ENCODE measurements at places on chromosomes 3 and 15.

- DNase-seq, result no peak
Observed at GRCh38 chr3:79246875-79247724, 520.7 kb downstream of the ROBO1 start.

- DNase-seq, result no peak
Observed at GRCh38 chr3:123728014-123728413, 143.2 kb upstream of the HACD2 start.

DNA sequence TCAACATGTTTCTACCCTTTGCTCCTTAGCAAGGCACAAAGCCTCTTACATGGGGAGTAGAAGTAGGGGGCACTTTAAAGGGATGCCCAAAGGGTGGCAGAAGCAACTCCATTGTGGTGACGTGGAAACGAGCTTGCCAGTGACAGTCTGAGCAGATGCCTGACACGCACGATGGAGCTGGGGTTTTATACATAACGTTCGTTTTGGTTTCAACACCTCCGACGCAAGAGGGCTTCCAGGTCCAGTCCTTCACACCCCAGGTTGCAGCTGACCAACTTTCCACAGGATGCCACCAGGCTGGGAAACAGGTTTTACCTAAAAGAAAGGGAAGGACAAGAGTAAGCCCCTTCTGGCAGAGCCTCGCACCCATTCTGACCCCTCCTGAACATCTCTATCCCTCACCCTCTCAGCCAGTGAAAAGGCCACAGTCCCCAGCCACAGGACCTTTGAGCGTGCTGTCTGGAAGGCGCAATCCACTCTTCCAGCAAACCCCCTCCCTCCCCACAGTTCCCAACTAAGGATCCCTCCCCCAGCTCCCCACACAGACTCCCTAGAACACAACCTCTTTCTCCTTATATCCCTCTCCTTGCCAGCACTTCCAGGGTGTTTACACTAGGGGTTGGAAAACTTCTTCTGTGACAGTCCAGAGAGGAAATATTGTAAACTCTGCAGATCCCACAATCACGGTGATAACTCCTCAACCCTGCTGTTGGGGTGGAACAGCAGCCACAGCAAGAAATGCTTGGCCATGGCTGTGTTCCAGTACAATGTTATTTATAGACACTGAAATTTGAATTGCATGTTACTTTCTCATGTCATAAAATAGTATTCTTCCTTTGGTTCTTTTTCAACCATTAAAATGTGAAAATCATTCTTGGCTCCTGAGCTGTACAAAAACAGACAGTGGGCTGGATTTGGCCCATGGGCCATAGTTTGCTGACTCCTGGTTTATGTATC, 36.2 kb downstream of the FAM174B start:
- no peak for DNase-seq

- peak; percentile 66 for DNase-seq
Observed at GRCh38 chr3:23664459-23664858, 141.3 kb upstream of the UBE2E1 start.

- DNase-seq, result no peak
Observed at GRCh38 chr3:21704796-21705195, 46.2 kb downstream of the ZNF385D start.

- peak; percentile 25 for DNase-seq
Observed at GRCh38 chr15:85671156-85671555, 123.6 kb downstream of the KLHL25 start.

DNA sequence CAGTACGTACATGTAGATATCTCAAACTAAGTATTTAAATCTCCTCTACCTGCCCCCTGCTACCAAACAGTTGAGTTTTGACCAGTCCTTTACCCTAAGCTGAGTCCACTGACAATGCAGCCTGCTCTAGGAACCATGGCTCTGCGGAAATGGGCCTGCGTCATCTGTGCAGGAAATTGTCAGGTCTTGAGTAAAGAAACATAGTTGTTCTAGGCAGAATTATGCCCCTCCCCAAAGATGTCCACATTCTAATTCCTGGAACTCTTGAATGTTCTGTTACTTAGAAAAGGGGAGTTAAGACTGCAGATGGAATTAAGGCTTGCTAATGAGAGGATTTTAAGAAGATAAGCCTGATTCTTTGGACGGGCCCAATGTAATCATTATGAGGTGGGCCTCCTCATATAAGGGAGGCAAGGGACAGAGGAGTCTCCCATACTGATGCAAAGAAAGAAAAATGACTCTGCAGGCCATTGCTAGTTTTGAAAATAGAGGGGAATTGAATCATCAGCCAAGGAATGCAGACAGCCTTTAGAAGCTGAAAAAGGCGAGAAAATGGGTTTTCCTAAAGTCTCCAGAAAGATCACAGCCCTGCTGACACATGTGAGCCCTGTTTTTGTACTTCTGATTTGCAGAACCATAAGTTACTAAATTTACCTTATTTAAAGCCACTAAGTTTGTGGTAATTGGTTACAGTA, 5.5 kb upstream of the VGLL3 start:
- DNase-seq, result no peak

GRCh38 chr3:110995461-110996231, 76.0 kb upstream of the NECTIN3 start:
- DNase-seq, result peak; percentile 68

- DNase-seq, result no peak
Observed at GRCh38 chr3:13535905-13536304, 13.0 kb upstream of the FBLN2 start.

DNA sequence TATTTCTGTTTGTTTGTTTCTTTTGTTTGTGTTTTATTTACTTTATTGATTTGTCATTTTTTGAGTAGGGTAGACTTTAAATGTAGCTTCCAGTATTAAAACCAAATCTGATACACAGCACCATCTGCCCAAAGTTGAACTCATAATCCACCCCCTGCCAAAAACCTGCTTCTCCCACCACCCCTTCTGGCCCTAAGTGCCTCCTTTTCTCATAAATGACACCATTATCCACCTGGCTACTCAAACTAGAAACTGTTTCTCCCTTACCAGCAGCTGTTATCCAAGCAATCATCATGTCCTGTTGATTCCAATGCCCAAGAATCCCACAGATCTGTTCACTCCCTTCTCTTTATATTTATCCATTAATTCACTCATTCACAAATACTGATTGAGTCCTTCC, 21.8 kb upstream of the PTX3 start:
- no peak for DNase-seq

GRCh38 chr15:62626903-62627302, 415.6 kb upstream of the TPM1 start:
- peak; percentile 29 for DNase-seq

DNA sequence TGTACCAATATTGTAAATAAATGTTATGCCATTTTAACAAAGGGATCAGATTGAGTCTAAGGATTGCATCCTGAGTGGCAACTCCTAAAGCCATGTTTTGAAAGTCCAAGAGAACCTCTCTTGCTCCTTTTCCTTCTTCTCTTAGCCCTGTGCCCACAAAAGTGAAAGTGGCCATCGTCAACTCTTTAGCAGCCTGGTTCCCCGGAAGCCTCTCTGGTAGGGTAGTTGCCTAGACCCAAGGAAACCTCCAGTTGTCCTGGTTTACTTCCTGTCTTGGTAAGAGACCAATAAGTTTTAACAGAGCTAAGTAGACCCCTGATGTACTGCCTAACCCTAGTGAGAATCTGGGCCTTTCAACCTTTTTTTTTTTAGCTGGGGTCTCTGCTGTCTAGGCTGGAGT, 10.2 kb upstream of the ITPKA start:
- no peak for DNase-seq

DNA sequence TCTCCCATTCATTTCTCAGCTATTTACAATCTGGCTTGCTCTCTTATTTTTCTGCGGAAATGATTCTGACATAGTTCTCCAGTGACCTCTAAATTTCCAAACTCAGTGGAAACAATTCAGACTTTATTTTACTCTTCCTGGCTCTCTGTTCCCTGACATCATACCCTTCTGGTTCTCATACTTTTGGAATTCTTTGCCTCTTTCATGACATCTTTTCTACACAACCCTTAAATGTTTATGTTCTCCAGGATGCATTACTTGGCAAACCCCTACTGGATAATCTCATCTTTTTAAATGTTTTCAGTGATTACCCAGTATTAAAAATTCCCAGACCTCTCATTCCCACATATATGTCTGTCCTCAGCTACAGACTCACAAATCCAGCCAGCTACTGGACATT, 23.9 kb upstream of the PLSCR4 start:
- DNase-seq, result no peak

DNA sequence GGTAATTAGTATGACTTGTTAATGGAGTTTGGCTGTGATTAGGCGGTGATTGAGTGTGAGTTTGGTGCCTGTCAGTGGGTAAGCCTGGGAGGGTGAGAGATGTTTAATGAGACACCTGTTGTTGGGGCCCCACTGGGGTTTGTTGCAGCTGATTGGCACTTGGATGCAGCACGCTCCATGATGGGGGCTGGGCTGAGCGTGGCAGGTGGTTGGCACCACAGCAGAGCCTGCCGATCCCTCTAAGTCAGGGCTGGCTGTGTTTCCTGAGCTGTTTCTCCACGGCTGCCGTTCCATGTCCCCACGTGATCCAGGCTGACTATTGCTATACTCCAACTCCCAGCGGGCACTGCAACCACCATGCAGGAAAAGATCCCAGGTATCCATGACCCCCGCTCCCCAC, 93.5 kb upstream of the ARRDC4 start:
- DNase-seq, result no peak

- DNase-seq, result no peak
Observed at GRCh38 chr3:16568115-16568514, 37.1 kb downstream of the DAZL start.

DNA sequence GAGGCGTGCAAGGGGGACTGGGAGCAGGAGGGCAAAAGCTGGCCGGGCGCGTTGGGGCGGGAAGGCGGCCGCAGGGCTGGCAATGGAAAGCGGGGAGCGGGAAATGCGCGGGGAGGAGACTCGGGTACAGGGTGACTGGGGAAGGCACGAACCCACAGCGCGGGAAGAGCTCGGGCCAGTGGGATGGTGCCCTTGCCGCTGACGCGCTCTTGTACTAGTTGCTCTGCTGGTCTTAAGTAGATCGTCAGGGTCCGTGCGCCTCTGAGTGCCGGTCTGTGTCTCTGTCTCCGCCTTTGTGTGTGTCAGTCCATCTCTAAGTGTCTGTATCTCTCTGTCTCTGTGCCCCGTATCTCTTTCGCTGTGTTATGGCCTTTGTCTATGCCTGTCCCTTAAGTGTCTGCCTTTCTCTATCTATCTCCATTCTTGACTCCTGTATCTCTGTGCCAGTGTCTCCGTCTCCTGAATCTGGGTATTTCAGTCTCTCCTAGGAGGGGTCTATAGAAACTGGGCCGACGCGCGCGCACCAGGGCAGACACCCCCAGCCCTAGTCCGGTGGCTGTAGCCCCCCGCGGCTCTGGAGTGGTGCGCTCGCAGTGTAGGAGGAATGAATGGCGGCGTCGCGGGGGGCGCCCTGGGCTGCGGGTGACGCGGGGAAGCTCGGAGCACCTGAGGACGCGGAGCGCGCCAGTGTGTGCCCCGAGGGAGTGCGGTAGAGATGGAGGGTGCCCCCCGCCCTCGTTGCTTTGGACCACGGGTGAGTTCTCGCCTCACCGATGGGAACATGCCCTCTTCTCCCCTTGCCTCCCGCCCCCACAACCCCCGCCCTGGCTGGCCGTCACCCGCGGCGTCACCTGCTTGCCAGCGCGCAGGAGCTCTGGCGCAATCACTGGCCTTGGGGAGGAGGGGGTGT, 756 bp upstream of the CAMK2N2 start:
- DNase-seq, result no peak

DNA sequence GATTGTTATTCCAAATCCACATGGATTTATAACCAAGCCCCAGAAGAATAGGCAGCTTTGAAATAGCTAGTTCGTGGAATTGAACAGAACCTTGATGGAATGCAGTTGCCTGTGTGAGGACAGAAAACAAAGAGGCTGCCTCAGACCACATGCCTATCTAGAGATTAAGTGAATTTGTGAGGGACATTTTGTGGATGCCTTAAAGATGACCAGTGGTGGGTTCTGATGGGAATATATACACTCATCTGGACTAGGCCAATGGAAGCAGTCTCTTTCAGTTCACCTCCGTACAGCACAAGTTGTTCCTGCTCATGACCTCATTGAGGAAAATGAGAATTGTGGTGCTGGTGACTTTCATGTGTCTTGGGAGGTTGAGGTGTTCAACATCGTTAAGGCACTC, 63.2 kb upstream of the PYDC2 start:
- DNase-seq, result no peak

DNA sequence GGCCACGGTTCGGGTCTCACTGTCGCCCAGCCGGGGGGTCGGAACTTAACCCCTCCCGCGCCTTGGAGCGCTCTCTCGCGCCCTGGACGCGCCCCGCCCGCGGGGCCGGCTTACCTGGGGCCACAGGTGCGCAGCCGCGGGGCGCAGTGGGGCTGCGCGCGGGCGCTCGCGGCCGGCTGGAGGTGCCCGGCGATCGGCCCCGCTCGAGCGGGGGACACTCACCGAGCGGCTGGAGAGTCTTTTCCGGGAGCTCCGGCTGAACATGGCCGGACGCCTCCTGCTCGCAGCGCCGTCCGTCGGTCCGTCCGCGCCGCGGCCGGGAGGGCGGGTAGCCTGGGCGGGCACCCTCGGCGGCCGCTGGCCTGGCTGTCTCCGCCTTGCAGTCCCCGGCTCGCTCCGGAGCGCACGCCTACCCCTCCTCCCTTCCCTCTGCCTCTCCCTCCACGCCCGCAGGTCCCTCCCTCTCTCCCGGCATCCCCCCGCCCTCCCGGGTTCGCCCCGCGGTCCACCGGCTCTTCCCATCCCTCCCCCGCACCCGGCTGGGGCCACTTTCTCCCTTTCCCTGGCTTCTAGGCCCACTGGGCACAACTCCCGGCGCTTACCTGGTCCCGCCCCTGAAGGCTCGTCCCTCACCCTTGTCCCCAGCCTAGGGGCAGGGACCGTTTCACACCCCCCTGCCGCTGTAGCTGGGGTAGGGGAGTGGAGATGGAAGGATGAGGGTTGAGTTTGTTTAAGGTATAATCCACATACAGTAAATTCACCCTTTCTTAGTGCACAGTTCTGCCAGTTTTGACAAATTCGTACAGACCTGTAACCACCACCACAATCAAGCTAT, 220.1 kb upstream of the PRICKLE2 start:
- DNase-seq, result no peak

DNA sequence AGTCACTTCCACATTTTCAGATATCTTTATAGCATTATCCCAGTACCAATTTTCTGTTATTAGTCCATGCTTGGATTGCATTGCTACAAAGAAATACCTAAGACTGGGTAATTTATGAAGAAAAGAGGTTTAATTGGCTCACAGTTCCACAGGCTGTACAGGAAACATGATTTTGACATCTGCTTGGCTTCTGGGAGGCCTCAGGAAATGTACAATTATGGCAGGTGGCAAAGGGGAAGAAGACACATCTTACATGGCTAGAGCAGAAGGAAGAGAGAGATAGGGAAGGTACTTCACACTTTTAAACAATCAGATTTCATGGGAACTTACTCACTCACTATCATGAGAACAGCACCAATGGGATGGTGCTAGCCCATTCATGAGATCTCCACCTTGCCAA, 172.3 kb upstream of the GPR149 start:
- DNase-seq, result no peak

DNA sequence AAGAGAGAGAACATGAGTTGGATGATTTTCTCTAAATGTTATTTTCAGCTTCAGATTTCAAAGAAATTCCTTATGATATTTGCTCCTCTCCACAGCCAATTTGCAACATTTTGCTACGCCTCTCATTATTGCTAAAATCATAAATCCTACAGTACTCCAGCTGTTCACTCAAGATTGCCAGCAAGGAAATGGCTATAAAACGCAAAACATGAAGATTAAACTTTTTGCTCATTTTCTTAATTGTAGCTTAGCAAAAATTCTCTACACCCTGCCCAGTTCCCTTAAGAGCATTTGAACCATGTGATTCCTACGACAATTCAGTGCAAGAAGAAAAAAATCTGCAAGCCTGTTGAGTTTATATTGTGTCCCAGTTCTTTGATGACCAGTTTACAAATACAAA, 6.8 kb downstream of the CHRNA3 start:
- DNase-seq, result no peak

- no peak for DNase-seq
Observed at GRCh38 chr3:180683816-180684215, 4.5 kb upstream of the CCDC39 start.

All from foreskin keratinocyte (primary cell).